ENCODE measurements at places on chromosomes 7 and 10. TPM values are rescaled to one million over a fixed set of nuclear protein-coding genes. Genes with fewer than 3 reads are reported as not detected.

- no peak for DNase-seq
Measured at GRCh38 chr10:116669080-116669479, 48.3 kb downstream of the PNLIPRP2 start.

DNA sequence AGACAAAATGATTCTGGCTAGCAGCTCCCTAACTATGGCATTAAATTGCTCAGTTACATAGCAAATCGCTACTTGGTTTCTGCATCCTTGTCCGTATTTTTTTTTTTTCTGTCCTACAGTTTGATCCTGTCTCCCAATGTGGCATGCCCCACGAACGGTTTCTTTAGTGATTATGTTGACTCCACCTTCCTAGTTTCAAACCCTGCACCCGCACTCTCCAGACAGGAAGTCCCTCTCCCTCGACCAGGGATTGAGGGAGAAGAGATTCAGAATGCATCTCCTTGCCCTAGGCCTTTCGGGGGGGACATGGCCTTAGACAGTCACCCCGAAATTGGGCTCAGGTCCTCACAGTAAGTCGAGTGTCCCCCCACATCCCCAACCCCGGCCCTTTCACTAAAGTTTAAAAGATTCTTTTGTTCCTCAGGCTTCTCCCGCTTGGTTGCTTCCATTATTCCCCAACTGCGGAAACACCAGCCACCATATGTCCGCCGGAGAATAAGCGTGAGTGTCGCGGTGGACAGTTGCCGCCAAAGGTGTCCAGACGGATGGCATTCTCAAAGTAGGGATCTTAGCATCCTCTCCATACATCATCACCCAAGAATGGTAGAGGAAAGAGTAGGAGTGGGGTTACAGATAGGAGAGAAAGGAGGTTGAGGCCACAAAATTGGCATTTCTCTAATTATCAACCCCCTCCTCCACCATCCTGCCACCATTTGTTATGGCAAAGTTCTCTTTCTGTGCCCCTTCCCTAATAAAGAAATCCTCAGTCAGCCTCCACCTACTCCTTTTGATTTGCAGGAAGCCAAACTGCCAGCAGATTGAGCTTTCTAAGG, 7.3 kb downstream of the EVX1 start:
- DNase-seq = no peak

TRIM50 gene
- not detected for total RNA-seq

GRCh38 chr10:69885379-69886013, 83.8 kb downstream of the COL13A1 start:
- DNase-seq = no peak

- no peak for DNase-seq
Measured at GRCh38 chr7:92279396-92280031, 33.7 kb downstream of the ANKIB1 start.

PON3 gene
- total RNA-seq = not detected

ACTR3C gene
- not detected for total RNA-seq

GRCh38 chr7:96026010-96026409, 253.7 kb downstream of the DYNC1I1 start:
- DNase-seq = no peak

NAT16 gene
- total RNA-seq = not detected

IQUB gene
- 0.08 TPM for total RNA-seq

DNA sequence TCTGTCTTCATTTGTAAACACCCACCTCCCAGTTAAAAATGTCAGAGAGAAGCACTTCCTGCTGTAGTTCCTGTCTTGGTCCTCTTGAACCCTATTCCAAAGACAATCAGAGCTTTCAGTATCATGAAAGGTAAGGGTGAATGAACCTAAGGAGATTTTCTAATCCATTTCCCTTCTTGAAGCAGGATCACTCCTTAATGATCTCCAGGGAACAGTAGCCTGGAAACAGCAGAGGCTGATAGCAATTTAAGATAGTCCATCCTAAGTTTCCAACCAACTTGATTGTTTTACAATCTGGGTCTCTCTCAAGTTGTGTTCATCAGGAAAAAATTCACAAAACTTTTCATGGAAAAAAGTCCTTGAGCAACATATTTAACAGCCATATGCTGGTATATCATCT, 273.6 kb downstream of the NEBL start:
- DNase-seq = no peak

DNA sequence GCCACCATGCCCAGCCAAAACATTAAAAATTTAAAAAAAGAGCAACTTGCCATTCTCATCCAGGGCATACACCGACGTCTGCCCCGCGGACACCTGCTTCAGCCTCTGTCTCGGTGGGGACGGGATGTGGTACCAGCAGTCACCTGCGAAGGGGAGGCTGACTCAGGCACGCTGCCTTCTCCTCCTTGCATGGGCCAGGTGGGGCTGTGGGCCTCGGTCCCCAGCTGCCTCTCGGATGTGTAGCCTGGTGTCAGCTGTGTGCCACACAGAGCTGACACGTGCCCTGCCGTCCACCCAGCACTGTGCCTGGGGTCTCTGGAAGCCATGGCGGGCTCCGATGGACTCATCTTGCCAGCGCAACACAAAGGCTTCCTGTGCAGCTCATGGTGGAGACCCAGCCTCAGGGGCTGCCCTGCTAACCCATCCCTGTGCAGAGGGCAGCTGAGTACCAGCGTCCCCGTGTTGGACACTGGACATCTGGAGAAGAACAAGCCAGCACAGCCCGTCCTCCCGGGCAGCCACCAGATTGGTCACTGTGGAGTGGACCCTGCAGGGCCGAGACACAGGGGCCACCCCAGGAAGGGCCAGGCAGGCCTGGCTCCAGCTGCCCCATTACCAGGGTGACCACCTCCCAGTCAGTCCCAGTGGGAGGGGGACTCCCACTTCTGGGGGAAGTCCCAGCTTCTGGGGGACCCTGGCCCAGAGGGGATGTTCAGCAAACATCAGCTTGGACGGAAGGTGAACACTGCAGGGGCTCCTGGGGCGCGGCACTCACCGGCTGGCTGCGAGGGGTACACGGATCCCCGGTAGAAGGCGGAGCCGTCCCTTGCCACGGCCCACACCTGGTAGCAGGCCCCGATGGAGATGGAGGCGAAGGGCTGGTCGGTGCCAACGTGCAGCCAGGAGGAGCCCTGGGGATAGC, 10.6 kb downstream of the BHLHA15 start:
- DNase-seq = no peak

Data from SJSA1 (cell line).